ENCODE measurements at places on chromosomes 7 and 10.

DNA sequence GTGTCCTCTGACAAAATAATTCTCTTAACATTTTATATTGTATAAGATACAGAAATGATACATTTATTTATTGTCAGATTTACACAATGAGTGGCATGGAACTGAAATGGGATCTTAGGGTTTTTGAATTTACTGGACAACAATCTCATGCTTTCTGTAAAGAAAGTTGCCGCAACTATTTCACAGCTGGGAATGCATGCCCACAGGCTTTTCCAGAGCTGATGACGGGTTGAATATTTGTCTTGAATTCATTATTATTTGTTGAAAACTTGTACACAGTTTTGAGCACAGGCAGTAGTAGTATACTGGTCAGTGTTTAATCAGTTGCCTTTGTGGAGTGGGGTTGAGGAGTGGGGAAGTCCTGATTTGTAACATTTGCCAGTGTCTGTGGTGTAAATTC, 20.5 kb upstream of the MRC1 start:
- DNase-seq = no peak

- DNase-seq = no peak
Measured at GRCh38 chr10:69768386-69768785, 33.3 kb upstream of the COL13A1 start.

DNA sequence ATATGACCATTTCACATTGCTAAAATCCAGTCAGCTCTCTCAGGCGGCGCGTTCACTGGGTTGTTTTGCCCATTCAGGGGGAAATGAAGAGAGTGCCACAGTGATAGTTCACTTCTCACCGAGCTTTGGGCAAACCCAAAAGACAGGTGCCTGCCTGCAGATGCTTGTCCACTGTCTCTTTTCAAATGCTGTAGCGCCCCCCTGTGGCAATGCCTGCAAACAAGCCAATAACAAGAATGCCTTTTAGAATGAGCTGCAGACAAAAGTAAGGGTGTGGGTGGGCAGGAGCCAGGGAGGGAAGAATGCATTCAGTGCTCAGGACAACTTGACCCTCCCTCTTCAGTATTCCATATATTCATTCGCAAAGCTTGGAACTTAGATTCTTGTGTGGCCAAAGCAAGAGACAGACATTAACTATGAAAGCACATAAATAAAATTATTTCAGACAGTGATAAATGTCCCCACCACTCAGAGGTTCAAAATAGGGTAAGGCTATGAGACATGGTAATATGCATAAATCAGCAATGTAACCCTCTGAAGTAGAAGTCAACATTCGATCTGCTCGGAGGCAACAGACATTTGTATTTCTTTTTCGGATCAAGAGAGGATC, 86.9 kb downstream of the JAZF1 start:
- no peak for DNase-seq

- DNase-seq = no peak
Measured at GRCh38 chr7:81209059-81209458, 290.2 kb upstream of the SEMA3C start.

DNA sequence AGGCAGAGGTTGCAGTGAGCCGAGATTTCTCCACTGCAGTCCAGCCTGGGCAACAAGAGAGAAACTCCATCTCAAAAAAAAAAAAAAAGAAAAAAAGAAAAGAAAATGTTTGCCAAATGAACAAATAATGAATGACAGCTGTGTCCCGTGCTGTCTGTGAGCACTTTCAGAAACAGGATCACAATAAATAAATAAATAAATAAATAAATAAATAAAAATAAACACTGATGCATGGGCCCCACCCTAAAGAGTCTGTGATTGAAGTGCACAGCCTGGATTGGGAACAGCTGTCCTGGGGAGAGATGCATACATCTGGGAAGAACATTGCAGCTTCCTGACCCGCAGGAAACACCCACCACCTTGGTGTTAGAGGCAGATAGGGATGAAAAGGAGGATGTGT, 123.6 kb downstream of the NPTX2 start:
- no peak for DNase-seq

DNA sequence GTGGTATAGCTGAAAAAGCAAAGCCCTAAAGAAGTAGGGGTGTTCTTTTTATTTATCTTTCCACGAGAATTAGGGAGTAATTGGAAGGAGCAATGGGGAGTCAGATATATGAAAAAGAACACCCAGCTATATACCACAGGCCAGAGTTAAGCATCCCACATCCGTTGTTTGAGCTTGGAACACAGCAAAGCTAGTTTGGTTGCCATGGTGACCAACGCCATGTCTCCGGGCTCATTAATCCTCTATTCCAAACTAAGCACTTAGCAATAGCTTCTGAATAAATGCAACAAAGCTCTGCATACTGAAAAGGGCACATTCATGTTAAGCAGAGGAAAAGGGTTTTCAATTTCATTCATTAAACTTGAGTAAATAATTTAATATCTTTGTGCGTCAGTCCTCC, 23.5 kb downstream of the ASB4 start:
- no peak for DNase-seq

GRCh38 chr10:44985175-44985681, 6.6 kb upstream of the DEPP1 start:
- no peak for DNase-seq

DNA sequence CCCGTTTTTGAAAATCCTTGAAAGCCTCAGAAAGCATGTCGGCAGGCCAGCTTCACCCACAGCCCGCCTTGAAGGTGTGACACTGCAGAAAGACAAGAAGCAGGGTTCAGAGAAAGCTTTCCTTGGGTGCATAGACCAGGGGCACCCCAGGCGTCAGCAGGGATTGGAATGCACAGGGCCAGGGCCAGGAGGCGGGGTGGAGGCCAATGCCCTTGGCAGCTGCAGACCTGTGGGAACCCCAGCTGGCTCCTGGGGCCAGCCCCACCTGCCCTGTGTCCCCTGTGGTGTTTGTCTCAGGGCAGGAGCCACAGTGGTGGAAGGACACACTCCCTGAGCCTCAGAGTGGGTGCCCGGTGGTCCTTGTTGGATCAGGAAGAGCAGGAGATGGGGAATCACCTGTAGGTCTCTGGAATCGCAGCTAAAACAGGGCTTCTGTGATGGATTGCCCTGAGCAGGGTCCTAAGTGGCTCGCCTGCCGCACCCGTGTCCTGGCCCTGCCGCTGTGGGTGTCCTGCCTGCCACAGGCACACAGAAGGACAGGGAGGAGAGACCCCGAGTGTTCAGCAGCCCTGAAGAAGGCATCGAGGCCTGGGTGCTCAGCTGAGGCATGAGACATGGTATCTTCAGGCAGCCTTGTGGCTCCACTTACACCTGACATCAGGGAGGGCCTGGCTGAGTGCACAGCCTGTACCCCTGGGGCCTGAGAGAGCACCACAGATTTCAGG, 32.5 kb downstream of the ANXA8 start:
- DNase-seq = no peak

DNA sequence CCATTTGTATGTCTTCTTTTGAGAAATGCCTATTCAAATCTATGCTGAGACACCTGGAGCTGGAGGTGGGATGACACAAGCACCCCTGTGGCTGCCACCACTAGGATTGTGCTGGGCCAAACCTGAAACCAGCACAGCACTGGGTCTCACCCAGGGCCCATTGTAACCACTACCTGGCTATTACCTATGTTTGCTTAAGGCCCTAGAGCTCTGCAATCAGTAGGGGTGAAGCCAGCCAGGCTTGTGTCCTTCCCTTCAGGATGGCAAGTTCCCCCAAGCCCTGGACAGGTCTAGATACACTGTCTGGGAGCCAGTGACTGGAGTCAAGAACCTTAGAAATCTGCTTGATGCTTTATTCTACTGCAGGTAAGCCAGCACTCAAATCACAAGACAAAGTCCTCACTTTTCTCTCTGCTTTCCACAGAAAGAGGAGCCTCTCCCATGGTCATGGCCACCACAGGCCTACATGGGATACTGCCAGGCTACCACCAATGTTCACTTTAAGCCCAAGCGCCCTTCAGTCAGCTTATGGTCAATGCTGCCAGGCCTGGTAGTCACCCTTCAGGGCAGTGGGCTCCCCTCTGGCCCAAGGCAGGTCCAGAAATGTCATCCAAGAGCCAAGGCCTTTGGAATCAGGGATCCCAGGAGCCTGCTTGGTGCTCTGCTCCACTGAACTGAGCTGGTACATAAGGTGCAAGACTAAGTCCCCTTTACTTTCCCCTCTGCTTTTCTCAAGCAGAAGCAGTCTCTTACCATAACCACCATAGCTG, 105.3 kb downstream of the BMS1 start:
- no peak for DNase-seq

GRCh38 chr10:17475661-17476060, 21.3 kb upstream of the ST8SIA6 start:
- no peak for DNase-seq

DNA sequence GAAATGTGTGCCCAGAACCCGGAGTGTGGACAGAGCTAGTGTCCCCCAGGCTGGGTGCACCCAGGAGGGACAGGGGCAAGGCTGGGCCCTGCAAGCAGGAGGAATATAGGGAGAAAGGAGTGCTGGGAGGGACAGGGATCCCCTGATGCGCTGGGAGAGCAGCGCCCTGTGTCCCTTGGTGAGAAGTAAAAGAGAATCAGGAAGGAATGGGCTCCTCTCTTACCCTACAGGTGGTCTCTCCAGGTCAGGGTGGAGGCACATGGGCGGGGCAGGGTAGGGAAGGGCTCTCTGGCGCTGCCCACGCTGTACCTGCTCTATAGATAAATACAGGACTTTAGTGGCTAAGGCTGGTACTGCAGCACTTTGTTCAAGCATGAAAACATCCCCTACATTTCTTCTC, 753.8 kb downstream of the GRID1 start:
- DNase-seq = no peak

GRCh38 chr7:17988858-17989257, 38.8 kb downstream of the PRPS1L1 start:
- no peak for DNase-seq

DNA sequence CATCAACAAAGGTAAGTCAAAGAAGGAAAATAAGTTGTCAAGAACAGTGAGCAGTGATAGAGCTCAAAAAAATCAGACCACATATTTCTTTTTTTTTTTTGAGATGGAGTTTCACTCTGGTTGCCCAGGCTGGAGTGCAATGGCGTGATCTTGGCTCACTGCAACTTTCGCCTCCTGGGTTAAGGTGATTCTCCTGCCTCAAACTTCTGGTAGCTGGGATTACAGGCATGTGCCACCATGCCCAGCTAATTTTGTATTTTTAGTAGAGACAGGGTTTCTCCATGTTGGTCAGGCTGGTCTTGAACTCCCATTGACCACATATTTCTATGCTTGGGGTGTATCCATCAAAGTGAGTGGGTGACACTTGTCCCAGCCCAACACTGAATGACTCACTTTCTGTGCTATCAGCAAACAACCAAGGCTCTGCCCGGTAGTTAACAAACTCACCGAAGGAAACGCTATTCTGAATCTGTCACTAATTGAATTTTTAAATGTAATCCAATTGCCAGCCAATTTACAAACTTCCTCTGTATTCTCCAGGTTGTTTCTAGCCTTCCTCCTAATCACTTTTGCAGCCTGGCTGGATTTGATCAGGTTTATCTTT, 19.6 kb upstream of the SMNDC1 start:
- DNase-seq = no peak

DNA sequence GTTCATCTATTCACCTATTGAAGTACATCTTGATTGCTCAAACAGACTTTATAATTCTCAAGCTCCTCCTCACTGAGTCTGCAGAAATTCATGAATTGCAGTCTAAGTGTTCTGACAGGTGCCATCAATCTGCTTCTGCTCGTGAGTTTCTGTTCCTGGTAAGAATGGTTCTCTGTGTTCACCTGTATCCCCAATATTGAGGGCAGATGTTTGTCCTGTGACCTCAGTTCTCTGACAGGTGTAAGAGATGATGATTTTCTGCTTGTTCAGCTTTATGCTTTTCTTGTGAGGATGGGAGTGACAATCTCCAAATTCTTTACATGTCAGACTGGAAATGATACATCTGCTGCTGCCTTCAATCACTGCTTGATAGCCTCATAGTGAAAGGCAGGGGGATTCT, 736.9 kb upstream of the COBL start:
- no peak for DNase-seq

DNA sequence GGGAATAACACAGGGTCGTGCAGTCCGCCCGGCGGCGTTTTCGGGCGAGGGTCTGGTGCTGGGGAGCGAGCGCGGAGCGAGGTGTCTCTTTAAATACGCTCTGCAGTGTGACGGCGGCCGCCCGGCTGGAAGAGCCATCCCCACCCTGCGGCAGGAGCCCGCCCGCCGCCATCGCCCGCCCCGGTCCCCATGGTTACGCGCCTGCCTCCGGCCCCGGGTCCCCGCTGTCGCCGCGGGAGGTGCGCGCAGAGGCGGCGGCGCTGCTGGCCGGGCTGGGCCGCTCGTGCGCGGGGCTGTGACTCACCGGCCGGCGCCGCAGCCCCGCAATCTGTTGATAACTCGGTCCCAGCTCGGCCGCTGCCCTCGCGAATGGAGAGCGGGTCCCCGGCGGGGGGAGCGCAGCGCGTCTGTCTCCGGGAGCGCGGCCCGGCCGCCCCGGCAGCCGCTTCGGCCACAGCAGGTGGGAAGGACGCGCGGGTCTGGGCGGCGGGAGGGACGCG, at the start of gene ADGRA1:
TSS of gene ADGRA1 (plus strand) at position 246 of the 500 bp plus-strand sequence. CDS start 986 bp downstream, outside the sequence.
- DNase-seq = no peak

GRCh38 chr7:22885797-22886261, 63.2 kb upstream of the TOMM7 start:
- no peak for DNase-seq

GRCh38 chr10:5891009-5891408, 966 bp downstream of the FBH1 start:
- no peak for DNase-seq

GRCh38 chr7:92336662-92337340, 91.0 kb downstream of the ANKIB1 start:
- DNase-seq = no peak

DNA sequence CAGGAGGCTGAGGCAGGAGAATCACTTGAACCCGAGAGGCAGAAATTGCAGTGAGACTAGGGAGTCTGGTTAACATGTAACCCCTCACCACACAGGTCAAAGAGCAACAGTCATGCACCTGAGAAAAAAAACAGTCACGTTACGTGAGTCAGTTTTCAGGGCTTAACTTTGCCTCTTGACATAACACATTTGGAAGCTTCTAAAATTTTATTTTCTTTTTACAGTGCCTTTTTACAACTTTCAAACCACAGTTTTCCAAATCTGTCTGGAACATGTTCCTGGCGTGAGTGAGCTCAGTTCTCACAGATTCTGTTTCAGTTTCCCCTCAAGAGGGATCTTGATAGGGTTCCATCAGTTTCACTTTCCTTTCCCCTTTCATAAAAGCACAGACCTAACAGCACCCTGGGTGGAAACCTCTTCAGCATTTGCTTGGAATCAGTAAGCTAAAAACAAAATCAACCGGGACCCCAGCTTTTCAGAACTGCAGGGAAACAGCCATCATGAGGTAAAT, 4.4 kb downstream of the IFIT3 start:
- no peak for DNase-seq

DNA sequence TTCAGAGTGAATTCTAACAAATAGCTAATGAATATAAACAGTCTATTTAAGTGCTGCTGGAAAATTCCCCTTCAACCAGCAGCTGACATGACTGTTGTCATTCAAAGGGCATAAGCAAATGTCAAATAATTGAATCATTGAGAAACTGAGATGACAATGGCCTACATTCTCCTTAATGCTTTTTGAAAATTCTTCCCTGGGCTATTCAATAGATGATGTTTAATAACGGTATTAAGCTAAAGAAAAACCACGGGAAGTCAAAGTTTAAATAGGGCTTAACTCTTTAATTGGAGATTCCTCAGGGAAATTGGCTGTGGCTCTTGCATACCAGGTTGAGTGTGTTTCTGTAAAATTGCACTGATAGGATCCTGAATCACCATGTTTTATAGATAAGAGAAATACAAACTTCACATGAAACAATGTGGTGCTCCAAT, 77.0 kb downstream of the ARL4A start:
- DNase-seq = no peak
